ENCODE measurements at places on chromosomes 2 and 18. TPM values are rescaled to one million over a fixed set of nuclear protein-coding genes. Genes with fewer than 3 reads are reported as not detected.

The RESP18 gene
- not detected for total RNA-seq

The PARD6G gene
- 2.8 TPM for total RNA-seq

The MAP3K19 gene
- not detected for total RNA-seq

The RALB gene
- total RNA-seq = 55.5 TPM

The AQP12A gene
- total RNA-seq = not detected

The DAPL1 gene
- not detected for total RNA-seq

The COL6A3 gene
- total RNA-seq = 664 TPM

The BUB1 gene
- total RNA-seq = 49.5 TPM

The VIL1 gene
- under 0.01 TPM for total RNA-seq

The SERPINB13 gene
- not detected for total RNA-seq

The DSEL gene
- 55.0 TPM for total RNA-seq

The ACVR2A gene
- total RNA-seq = 7.3 TPM

The RNF152 gene
- 90.5 TPM for total RNA-seq

The IFT172 gene
- 26.8 TPM for total RNA-seq

The VWC2L gene
- not detected for total RNA-seq

The TUBB8B gene
- total RNA-seq = not detected

The SCYGR5 gene
- not detected for total RNA-seq

The FBLN7 gene
- total RNA-seq = 7.6 TPM

The ST6GAL2 gene
- under 0.01 TPM for total RNA-seq

The OSBPL6 gene
- total RNA-seq = 0.96 TPM

The CCDC68 gene
- 5.9 TPM for total RNA-seq

All from regular cardiac myocyte (primary cell).